G401 (cell line): ENCODE measurements at places on chromosomes 4 and X.

DNA sequence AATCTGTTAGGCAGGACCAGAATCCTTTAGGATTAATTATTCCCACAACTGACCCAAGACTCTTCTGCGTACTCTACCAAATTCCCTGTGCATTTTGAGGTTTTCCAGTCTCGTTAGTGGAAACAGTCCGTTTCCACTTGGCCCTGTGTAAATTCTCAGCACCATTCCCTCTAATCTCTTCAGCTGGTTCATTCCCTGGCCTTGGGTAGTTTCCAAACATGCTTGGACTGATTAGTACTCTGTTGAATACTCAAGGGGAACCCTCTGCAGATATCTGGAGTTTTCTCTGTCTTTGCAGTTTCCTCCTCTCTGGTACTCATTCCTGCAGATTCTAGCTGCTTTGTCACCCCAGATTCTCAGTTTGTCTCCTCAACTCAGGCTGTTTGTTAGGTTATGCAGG is 80.4 kb downstream of the ZFX start:
- DNase-seq = no peak

- DNase-seq = no peak
Observed at GRCh38 chr4:73070074-73070390, 516 bp upstream of the COX18 start.

GRCh38 chr4:188408244-188409030 is 269.2 kb downstream of the TRIML1 start:
- DNase-seq = no peak

DNA sequence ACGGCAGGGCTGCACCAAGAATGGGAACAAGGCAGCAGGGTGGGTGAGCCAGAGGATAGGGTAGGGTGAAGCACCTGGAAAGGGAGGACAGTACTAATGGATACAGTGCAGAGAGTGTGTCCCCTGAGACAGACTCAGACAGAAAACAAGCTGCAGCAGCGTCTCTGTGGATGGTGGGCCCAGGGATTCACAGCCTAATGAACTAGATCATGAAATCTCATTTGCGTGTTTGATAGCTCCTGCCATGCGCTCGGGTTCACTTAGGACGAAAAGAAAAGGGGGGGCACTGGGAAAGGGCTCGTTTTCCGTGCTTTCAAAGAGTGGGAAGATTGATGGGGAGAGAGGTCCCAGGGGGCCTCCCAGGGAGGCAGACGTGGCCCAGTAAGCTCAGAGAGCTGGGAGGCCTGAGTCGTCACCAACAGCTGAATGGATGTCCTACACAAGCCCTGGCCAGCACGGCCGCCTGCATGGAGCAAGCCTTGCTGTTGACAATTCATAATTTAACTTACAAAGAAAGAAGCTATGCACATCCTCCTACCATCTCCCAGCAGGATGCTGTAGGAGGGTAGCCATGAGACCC is 446.9 kb downstream of the BCOR start:
- no peak for DNase-seq

GRCh38 chrX:155094468-155095061 is 23.3 kb downstream of the BRCC3 start:
- peak; percentile 39 for DNase-seq

GRCh38 chrX:97016106-97016505 is 132.4 kb downstream of the RPA4 start:
- DNase-seq = no peak

DNA sequence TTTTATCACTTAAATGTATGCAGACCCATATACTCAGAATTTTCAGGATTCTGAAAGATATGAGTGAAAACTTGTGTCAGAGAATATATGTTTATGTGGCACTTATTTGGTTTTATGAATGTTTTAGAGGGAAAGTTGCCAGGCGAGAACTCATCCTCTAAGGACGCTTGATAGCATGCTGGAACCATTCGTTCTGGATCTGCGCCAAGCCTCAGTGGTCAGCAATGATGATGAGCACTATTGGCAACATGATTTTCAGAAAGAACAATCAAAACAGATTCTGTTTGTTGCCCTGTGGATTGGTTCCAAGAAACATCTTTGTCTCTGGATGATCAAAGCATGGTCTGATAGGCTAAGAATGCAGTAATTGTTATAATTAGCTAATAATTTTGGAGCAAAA is 32.1 kb upstream of the RAPGEF2 start:
- DNase-seq = no peak

DNA sequence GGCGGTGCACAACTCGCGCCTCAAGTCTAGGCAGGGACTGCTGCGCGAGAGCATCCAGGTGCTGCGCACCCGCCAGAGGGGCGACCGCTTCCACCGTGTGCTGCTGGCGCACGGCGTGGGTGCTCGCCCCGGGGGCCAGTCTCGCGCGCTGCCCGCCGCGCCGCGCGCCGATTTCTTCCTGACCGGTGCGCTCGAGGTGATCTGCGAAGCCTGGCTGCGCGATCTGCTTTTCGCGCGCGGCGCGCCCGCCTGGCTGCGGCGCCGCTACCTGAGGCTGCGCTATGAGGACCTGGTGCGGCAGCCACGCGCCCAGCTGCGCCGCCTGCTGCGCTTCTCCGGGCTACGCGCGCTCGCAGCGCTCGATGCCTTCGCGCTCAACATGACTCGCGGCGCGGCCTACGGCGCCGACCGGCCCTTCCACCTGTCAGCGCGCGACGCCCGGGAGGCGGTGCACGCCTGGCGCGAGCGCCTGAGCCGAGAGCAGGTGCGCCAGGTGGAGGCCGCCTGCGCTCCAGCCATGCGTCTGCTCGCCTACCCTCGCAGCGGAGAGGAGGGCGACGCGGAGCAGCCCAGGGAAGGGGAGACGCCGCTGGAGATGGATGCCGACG is 1.3 kb downstream of the CHST7 start:
- no peak for DNase-seq

GRCh38 chr4:105352826-105353225 is 121.0 kb downstream of the PPA2 start:
- no peak for DNase-seq
